ENCODE measurements at places on chromosomes 4 and X.

- no peak for DNase-seq
Measured at GRCh38 chrX:150405576-150405975, 42.5 kb downstream of the MAMLD1 start.

GRCh38 chr4:145839151-145839550, 99.5 kb downstream of the ZNF827 start:
- peak; percentile 55 for DNase-seq

- no peak for DNase-seq
Measured at GRCh38 chr4:67460574-67460973, 84.7 kb downstream of the CENPC start.

GRCh38 chr4:180098586-180098985, 2144.6 kb upstream of the TENM3 start:
- DNase-seq, result no peak

- no peak for DNase-seq
Measured at GRCh38 chr4:171157462-171158082, 655.6 kb upstream of the GALNTL6 start.

- DNase-seq, result no peak
Measured at GRCh38 chrX:1813809-1814208, 198.9 kb downstream of the ASMT start.

All from breast epithelium (tissue), 4 donors.